Esophagus squamous epithelium (tissue), 5 donors: ENCODE measurements at places on chromosomes 11 and 22.
A peak's percentile ranks its signal among the peaks of the same experiment; 100 is the strongest.

DNA sequence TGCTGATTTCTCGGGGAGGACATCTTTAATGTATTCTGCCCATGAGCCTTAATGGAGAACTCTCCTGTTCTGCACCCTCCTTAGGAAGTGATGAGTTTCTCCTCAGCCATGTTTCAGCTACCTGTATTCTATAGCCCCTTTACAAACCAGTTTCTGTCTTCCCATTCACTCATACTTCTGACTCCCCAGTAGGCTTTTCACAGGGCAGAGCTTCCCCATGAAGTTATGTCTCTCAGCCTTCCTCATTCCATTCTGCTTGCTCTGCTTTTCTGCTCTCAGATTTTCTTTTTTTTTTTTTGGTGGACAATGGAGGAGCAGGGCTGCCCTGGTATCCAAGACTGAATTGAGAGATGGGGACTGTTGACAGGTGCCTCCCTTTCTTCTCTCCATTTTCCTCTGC is 4.3 kb upstream of the OR52R1 start:
- H3K4me1 ChIP-seq, result no peaks in the 10 kb centered on the region
- H3K27ac ChIP-seq, result no peak overlapping the region
- no peak overlapping the region for H3K4me3 ChIP-seq
- no peak for DNase-seq

DNA sequence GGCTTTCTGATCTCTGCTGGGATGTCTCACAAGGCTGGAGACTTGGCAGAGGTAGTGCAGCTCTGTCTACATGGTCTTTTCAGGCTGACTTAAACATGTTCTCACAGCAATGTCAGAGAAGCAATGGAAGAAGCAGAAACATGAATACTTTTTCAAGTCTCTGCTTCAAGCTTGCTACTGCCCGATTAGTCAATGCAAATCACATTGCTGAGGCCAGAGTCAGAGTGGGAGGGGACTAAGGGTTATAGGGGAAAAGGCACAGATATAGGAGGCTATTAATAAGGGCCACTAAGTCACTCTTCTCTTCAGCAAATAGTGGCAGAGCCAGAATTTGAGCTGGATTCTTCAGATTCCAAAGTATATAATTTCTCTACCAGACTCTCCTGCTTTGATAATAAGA is 390.5 kb downstream of the TMEM135 start:
- no peaks in the 10 kb centered on the region for H3K27me3 ChIP-seq
- no peaks in the 10 kb centered on the region for H3K36me3 ChIP-seq
- H3K4me3 ChIP-seq, result no peak overlapping the region
- no peak overlapping the region for H3K27ac ChIP-seq
- no peak for DNase-seq

GRCh38 chr11:87176044-87176443 is 138.3 kb downstream of the TMEM135 start:
- H3K27ac ChIP-seq, result no peak overlapping the region
- H3K4me3 ChIP-seq, result no peak overlapping the region
- H3K4me1 ChIP-seq, result peaks cover 3% of the 10 kb centered on the region
- H3K27me3 ChIP-seq, result no peaks in the 10 kb centered on the region
- no peak for DNase-seq
- H3K36me3 ChIP-seq, result no peaks in the 10 kb centered on the region

DNA sequence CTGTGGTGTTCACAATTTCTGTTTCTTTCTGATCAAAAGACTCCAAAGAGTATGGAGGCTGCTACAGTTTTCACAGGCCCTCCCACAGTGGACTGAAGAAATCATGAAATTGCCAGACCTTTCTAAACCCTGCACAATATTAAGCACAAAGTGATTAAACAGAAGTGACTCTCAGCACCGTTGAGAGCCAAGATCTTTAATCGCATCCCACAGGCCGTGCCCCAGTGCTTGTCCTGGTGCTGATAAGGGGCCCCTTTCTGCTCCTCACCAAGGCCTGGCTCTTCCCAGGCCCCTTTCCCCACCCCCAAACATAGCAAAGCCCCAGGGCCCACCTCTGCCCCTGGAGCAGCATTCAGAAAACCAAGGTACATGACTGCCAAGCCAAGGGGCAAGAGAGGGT is 57.4 kb upstream of the BMAL1 start:
- no peaks in the 10 kb centered on the region for H3K4me1 ChIP-seq
- no peak overlapping the region for H3K4me3 ChIP-seq
- no peaks in the 10 kb centered on the region for H3K27me3 ChIP-seq
- no peaks in the 10 kb centered on the region for H3K36me3 ChIP-seq

DNA sequence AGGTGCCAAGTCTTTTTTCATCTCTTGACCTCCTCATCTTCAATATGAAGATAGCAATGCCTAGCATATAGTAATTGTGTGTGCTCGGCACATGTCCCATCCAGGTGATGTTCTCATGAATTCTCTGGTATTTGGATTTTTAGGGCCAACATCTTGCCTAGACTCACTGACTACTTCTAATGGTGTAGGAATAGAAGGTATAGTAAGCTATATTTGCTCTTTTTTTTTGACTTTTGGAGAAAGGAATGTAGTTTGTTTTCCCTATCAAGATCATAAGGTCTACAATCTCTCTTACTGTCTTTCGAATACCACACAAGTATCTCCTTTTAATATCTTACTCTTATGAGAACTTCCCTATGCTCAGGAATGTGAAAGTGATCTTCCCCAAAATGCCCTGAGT is 3.2 kb downstream of the HBD start:
- no peak overlapping the region for H3K4me3 ChIP-seq
- DNase-seq, result no peak

DNA sequence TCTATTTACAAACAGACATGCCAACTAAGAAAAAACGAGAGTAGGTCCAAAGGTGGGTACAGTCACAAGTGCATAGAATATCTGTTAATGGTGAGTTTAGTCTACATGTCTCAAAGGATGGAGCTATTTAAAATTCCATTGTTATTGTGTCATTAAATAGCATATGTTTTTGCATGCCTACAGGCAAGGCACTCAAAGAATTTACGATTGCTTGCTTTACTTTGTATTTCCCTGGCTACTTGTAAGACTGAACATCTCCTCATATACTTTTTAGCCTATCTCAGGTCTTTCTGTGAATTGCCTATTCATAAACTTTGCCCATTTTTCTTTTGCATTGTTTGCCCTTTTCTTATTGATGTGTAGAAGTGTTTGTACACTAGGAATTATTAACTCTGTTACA is 39.7 kb downstream of the DEUP1 start:
- H3K4me1 ChIP-seq, result no peaks in the 10 kb centered on the region
- no peak for DNase-seq
- H3K36me3 ChIP-seq, result no peaks in the 10 kb centered on the region
- H3K27me3 ChIP-seq, result no peaks in the 10 kb centered on the region
- no peak overlapping the region for H3K4me3 ChIP-seq

DNA sequence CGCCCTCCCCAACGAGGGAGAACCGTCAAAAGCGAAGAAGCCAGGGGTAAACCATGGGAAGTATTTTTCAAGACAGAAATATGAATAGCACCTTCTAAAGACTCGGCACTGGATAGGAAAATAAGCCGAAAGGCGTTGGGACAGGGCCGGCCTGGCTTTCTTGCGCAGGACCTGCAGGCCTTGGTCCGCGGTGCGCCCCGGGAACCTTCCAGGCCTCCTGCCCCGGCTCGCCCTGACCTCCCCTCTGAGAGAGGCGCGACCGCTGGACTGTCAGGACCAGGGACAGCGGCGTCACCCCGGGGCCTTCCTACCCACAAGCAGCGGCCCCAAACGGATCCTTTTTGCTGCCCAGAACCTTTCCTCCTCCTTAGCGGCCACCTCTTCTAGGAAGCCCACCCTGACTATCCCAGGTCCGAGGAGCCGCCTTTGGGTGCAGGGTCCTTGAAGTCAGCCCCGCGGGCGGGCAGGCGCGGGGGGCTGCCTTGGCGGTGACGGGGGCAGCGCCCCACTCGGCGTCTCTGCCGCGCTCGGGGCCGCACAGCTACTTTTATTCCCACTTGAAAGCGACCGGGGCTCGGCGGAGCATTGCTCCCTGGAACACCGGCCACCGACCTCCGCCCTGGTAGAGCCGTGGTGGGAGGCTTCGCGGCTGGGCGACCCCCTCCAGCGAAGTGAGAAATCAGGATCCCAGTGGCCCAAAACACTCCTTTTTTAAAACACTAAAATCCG is 650 bp upstream of the MAPK11 start:
- no peak for DNase-seq
- no peaks in the 10 kb centered on the region for H3K27me3 ChIP-seq
- H3K4me1 ChIP-seq, result peaks cover 41% of the 10 kb centered on the region
- H3K36me3 ChIP-seq, result peaks cover 8% of the 10 kb centered on the region
- H3K27ac ChIP-seq, result peak overlapping the region; percentile 80
- H3K4me3 ChIP-seq, result peak overlapping the region; percentile 74

DNA sequence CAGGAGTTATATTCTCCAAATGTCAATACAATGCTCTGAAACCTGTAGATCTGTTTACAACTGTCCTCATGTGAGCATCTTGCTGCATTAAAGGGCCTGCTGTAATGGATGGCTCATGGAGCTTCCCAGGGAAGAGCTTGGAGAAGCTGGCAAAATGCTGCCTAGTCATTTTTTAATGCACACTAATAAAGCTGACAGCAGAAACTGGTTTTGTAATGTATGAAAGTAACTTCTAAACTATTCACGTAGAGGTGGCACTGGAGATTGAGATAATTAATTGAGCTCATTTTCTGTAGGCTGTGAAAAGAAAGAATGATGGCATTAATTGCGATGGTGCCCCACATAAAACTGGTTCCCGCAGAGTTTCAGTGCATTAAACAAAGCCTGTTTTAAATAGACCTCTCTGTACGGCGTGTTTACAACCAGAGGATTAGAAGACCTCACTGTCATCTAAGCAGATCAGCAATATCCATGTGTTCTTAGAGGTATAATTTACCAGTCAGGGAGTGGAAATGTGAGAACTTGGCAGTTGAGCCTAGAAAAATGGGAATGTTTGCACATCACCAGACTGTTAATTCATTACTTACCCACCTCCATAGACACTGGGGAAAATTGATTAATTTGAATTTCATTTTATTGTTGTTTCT is 16.0 kb downstream of the POLA2 start:
- no peak for DNase-seq
- no peaks in the 10 kb centered on the region for H3K27me3 ChIP-seq
- H3K27ac ChIP-seq, result no peak overlapping the region
- peaks cover 11% of the 10 kb centered on the region for H3K4me1 ChIP-seq
- no peak overlapping the region for H3K4me3 ChIP-seq
- H3K36me3 ChIP-seq, result peaks cover 4% of the 10 kb centered on the region

- H3K4me1 ChIP-seq, result no peaks in the 10 kb centered on the region
- DNase-seq, result no peak
- no peak overlapping the region for H3K4me3 ChIP-seq
- H3K27me3 ChIP-seq, result no peaks in the 10 kb centered on the region
- H3K36me3 ChIP-seq, result no peaks in the 10 kb centered on the region
- no peak overlapping the region for H3K27ac ChIP-seq
These were observed 17.7 kb upstream of the OLFML1 start for GRCh38 chr11:7467652-7468051.

DNA sequence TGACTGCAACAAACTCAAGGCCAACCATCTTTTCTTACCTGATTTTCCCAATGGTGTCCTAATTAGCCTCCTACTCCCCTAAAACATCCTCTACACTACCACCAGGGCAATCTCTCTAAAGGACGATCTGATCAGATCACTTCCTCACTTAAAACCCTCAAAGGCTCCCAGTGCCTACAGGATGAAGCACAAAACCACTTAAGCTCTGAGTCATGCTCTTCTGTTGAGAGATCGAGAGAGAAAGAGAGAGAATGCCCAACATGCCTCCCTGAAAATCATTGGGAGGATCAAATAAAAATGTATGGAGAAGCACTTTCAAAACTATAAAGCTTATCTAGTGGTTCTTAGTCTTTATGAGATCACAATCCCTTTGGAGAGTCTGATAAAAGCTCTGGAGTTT is 171.1 kb downstream of the CADM1 start:
- H3K27ac ChIP-seq, result no peak overlapping the region
- no peaks in the 10 kb centered on the region for H3K27me3 ChIP-seq
- no peak overlapping the region for H3K4me3 ChIP-seq
- DNase-seq, result no peak

DNA sequence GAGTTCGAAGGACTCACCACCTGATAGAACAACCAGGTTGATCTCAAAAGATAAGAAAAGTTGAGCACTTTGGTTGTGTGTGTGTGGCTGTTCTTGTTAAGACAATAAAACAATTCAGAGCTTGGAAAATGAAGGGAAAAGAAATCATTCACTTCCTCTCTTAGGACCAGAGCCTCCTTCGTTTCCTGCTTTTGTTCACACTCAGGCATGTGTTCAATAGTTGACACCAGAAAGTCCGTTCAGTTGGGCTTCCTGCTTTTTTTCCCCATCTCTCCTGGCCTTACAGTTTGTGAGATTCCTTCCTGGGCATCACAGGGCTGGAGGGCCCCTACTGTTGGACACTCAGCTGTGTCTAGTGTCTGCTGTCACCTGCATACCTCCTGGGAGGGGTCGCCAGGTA is 48.0 kb downstream of the TSPAN18 start:
- peaks cover 14% of the 10 kb centered on the region for H3K4me1 ChIP-seq
- no peaks in the 10 kb centered on the region for H3K36me3 ChIP-seq
- no peaks in the 10 kb centered on the region for H3K27me3 ChIP-seq
- H3K27ac ChIP-seq, result peak overlapping the region; percentile 73
- no peak for DNase-seq

- peak overlapping the region; percentile 87 for H3K27ac ChIP-seq
- H3K4me3 ChIP-seq, result no peak overlapping the region
- no peak for DNase-seq
These were observed 13.3 kb downstream of the TSPO start for GRCh38 chr22:43164636-43165035.

GRCh38 chr11:71418643-71419042 is 29.6 kb downstream of the DHCR7 start:
- no peaks in the 10 kb centered on the region for H3K4me1 ChIP-seq
- no peak for DNase-seq

- DNase-seq, result no peak
- no peak overlapping the region for H3K27ac ChIP-seq
- H3K4me3 ChIP-seq, result no peak overlapping the region
- H3K27me3 ChIP-seq, result no peaks in the 10 kb centered on the region
- H3K36me3 ChIP-seq, result no peaks in the 10 kb centered on the region
These were observed 16.3 kb upstream of the GPR83 start for GRCh38 chr11:94417386-94417987.
